SK-N-MC (cell line): ENCODE measurements at places on chromosomes 11 and 22.

- DNase-seq = no peak
Observed at GRCh38 chr11:126702987-126703386, 297.6 kb downstream of the KIRREL3 start.

- DNase-seq = no peak
Observed at GRCh38 chr11:118295199-118295598, 9.3 kb upstream of the CD3E start.

DNA sequence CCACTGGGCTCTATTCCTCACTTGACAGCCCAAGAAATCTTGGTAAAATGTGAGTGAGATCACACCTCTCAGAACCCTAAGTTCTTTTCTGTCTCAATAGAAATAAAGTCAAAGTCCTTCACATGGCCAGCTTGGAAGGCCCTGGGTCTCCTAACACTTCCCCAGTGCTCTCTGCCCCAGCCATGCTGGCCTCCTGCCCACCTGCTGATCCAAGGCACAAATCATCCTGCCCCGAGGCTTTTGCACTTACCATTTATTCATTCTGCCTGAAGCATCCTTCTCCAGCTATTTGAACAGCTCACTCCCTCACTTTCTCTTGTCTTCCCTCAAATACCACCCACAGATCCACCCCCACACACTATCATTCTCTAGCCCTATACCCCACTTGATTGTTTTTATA is 26.4 kb downstream of the ISX start:
- DNase-seq = no peak

DNA sequence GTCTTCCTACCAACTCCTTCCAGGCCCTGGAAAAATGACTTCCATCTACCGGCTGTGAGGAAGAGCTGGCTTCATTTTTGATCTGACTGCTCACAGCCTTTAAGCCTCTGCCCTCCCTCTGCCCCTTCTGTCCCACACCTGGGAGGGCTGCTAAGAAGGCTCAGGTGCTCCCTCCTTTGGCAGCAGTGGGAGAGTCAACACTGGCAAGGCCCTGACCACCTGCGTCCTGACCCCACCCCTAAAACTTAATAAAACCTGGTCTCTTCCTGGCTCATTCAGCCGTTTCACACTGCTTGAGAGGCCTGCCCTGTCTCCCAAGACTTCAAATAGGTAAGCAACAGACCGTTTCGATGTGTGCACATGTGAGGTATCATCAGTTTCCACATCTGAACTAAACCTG is 52.1 kb upstream of the NFRKB start:
- DNase-seq = no peak

GRCh38 chr11:119093942-119094815 is 7.5 kb downstream of the DPAGT1 start:
- no peak for DNase-seq

DNA sequence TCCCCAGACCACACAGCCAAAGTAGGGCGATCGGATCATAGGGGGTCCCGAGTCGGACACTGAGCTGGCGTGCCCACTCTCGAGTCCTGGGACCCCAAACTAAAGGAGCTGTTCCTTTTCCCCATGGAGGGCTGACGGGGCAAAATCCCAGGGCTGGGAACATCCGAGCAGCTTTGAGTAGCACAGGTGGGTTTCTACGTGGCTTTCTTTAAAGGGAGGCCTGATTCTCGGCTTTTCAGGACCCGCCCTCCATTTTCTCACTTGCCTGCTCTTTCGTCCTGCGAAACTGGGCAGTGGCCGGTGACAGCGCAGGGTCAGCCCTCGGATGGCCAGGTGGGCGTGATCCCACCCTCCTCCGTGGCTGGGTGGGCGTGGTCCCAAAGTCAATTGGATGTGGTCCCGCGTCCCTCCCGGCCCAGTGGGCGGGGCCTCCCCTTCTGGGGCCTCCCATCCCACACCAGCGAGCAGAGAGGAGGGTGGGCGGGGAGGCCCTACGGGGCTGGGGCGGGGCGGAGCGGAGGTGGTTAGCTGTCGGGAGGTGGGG is 17.5 kb upstream of the TXNRD2 start:
- no peak for DNase-seq

DNA sequence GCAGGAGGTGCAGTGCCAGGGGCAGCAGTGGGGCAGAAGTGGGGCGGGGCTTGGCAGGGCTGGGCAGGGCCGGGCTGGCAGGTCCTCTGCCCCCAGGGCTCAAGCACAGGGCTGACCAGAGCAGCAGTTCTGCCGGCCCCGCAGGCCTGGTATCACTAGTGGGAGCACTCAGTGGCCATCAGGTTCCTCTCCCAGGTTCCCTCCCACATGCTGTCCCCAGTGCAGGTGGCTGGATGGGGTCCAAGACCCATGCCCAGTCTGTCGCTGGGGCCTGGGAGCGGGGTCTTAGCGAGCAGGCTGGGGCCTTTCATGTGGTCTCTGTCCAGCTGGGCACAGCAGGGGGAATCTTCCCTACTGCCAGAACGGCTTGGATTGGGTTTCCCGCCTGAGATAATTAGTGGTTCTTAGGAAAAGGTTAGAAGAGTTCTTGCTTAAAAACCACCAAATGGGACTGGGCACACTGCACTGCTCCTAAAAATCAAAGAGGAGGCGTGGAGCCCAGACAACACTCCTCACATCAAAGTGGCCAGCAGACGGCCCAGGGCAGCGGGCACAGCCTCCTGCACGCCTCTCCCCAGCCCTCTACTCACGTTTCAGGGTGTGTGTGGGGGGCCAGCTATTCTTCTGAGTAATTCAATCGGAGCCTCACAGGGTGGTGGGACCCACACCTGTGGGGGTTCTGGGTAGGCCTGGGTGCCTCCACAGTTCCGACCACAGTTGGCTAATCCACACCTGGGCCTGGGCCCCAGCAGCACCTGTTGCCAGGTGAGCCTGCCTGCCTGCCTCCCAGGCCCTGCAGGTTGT is 45.6 kb downstream of the TPCN2 start:
- DNase-seq = no peak

DNA sequence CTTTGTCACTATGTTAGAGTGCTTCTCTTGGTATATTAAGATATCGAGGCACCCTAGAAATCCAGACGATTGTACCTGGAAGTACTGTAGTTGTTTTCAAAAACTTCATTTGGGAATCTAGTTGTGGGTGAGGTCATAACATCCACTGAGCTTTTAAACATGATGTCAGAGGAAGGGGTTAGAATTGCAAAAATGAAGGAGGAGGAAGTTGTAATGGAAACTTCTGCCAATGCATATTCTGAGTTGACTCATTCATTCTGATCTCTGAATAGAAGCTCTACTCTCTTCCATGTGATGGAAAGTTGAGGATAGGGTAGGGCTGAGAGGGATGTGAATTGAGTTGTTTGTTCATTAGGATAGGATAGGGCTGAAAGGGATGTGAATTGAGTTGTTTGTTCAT is 7.7 kb downstream of the CD44 start:
- no peak for DNase-seq

DNA sequence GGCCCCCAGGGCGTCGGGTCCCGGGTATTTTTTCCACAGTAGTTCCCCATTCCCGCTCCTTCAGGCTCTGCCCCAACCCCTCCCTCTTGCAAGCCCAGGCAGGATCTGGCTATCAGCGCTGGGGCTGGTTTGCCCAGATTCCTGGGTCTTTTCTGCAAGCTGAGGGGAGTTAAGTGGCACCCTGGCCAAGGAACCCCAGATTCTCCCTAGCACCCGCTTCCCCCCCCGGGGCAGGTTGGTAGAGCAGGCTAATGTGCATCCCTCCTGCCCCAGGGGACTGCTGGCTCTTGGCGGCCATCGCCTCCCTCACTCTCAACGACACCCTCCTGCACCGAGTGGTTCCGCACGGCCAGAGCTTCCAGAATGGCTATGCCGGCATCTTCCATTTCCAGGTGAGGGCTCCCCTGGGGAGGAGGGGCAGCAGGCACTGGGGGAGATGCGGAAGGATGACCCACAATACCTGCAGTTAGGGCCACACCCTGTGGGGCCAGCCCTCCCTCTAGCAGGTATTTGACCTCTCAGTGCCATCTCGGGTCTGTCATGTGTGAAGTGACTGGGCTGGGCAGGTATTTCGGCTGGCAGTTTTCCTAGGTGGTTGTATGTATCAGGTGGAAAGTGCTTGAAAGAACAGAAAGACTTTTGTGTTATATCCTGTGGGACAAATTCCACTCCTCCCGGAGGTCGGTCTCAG is 1.6 kb downstream of the CAPN1 start:
- DNase-seq = no peak

- DNase-seq = no peak
Observed at GRCh38 chr11:40187295-40187694, 1272.2 kb downstream of the LRRC4C start.

GRCh38 chr22:45919504-45920286 is 57.3 kb downstream of the WNT7B start:
- DNase-seq = no peak

GRCh38 chr22:31492151-31492550 is 2.5 kb upstream of the EIF4ENIF1 start:
- no peak for DNase-seq

DNA sequence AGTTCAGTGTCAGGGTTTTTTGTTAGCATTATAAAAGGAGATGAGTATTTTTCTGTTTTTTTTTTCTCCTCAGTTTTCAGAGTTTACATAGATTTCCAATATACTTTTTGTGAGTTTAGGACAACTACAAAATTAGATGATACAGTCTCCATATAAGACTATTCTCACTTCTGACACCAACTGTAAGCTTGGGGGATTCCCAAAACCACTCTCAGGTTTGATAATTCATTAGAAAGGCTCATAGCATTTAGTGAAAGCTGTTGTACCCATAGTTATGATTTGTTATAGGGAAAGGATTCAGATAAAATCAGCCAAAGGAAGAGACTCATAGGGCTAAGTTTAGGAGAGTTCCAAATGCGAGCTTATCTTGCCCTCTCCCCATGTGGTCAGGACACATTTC is 24.1 kb downstream of the CUL5 start:
- DNase-seq = no peak

- DNase-seq = no peak
Observed at GRCh38 chr11:119319136-119319699, 2.3 kb upstream of the MCAM start.

GRCh38 chr22:25602916-25603315 is 38.4 kb downstream of the GRK3 start:
- no peak for DNase-seq

DNA sequence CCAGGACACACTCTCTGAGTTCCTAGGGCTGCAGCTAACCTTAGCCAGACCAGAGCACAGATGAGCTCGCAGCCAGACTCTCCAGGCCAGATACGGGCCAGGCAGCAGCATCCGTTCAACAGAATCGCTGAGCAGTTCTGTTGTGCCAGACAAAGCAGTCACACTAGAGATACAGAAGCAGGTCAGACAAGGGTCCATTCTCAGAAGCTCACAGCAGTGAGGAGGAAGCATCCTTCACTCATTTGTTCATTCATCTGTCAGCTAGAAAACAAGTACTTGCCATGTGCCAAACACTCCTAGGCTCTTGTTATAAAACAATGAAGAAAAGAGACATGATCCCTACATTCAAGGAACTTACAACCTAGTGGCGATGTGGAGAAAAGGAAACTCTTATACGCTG is 2.6 kb downstream of the LMO2 start:
- no peak for DNase-seq

GRCh38 chr11:95991545-95991944 is 67.6 kb upstream of the MTMR2 start:
- DNase-seq = no peak

GRCh38 chr11:67463186-67463585 is 5.9 kb downstream of the TMEM134 start:
- DNase-seq = no peak

DNA sequence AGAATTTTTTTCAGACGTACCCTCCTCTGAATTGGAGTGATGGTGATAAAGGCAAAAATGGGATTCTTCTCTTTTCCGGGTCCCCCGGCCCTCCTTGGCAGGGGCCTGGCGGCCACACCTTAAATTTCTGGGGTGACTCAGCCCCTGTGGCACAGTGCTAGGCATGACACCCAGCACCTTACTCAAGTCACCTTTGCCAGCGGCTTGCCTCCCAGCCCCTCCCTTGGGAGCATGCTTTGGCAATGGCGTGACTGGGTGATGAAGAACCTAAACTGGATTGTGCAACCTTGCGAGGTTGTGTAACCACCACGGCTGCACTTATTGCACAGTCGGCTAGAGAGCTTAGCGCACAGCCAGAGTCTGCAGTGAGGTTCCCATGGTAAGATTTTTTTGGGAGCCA is 16.2 kb upstream of the LDLRAD3 start:
- DNase-seq = no peak

DNA sequence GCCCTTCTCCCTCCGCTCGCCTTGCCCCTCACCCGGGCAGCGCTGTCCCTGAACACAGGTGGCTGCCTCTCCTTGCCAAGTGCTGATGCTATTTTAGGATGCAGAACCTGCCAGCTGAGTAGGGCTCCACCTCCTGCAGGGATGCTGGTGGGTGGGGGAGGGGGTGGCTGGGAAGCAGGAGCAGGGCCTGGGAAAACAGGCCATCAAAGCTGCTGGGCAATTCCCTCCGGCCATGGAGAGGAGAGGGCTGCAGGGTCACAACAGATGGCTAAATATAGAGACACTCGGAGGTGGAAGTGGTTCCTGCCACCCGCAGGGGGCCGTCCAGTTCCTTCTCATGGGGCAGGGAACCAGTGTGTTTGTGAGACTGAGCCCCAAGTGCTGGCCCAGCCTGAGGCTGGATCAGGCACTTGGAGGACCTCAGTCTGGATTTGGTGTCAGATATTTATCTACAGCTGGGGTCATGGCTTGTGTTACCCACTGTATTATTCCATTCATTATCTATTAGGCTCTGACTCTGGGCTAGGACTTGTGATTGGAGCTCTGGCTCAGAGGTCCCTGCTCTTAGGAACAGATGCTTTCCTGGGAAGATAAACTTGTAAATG is 59.6 kb downstream of the LRRC32 start:
- DNase-seq = no peak

- no peak for DNase-seq
Observed at GRCh38 chr11:125351033-125351867, 144.8 kb downstream of the FEZ1 start.

DNA sequence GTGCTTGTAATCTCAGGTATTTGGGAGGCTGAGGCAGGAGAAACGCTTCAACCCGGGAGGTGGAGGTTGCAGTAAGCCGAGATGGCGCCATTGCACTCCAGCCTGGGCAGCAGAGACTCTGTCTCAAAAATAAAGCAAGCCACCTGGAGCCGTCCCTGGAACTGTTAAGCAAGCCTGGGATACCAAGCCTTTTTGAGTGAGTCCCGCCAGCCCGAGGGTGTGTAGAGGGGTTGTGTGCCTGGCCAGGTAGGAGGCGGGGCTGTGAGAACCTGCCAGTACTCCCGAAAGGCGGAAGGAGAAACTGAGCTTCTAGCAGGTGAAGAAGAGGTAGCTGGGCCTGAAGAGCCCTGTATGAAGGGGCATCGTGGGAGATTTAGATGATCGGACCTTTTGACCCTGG is 52.4 kb downstream of the TRIOBP start:
- DNase-seq = no peak

DNA sequence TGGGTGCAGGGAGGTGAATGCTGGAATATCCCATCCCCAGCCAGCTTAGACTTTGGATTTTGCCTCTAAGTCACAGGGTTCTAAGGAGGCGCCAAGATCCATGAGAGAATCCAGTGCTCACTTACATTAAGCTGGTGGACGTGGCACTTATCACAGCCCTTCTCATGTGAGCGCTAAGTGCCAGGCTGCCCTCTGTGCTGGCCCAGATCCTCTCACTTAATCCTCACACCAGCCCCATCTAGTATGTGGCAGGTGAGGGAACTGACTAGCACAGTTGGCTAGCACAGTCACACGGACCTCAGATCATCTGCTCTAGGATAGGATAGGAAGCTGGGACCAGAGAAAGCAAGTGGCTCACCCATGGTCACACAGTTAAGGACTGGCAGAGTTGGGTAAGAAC is 3.6 kb downstream of the HMOX1 start:
- no peak for DNase-seq
